A172 (cell line): ENCODE measurements at places on chromosomes 3 and 15. TPM values are rescaled to one million over a fixed set of nuclear protein-coding genes. Genes with fewer than 3 reads are reported as not detected.

SLC9C1 gene
- not detected in 2 replicates for total RNA-seq

CERS3 gene
- total RNA-seq: not detected in 2 replicates

GOLGA6A gene
- total RNA-seq: not detected in 2 replicates

SLC6A20 gene
- total RNA-seq: not detected in 2 replicates

TRH gene
- total RNA-seq: not detected in 2 replicates
